Stimulated activated CD4-positive, alpha-beta T cell treated with anti-CD3 and anti-CD28 coated beads, Interleukin-12 subunit alpha, Interleukin-12 subunit beta, amount 100 ng/mL, for 4 hours (primary cell): ENCODE measurements at places on chromosomes 12 and 14.

DNA sequence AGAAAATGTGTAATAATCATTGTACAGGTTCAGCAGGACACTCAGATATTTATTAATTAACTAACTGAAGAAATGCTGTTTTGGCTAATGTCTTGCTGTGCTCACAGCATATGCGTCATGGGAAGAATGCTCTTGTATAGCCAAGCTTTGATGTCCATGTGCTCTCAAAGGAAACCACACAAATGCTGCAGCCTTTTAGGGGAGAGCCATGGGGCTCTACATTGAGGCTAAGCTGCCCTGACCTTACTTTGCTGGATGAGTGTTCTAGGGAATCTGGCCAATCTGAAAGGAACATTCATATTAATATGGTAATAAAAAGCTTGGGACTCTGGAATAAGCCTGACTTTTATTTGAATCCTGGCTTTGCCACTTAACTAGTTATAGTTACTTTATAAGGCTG is 9.5 kb upstream of the CRADD start:
- DNase-seq = no peak

GRCh38 chr12:104578453-104578852 is 121.7 kb downstream of the CHST11 start:
- no peak for DNase-seq

DNA sequence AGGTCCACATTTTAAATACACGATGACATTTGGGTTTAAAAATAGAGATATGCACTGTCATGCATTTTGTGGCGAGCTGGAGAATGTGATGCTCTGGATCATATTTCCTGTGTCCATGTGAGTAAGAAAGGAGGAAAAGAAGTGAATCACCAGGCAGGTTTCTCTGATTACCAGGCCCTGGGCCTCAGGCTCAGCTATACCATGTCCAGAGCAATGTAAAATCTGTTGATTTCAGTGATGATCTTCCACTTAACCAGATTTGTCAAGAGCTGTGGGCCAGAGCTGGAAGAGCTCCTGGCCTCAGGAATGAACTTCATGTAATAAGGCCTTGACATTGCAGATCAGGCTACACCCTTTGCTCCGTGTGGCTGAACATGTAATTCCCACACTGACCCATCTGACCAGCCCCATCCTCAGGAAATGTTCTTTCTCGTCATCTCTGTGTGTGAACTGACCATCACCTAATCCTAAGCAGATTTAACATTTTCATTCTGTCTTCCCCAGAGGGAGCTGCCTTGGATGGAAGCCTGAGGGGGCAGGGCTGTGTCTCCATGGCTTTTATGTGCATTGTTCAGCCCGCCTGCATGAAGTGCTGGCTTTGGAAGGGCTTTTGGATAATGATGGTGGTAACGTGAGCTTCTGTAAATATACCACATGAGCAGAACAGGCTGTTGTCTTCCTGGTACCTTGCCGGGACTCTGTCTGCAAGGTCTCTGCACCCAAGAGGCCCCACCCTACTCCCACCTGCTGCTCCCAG is 54.5 kb downstream of the CRACR2A start:
- no peak for DNase-seq

GRCh38 chr12:638953-639557 is 24.2 kb downstream of the NINJ2 start:
- no peak for DNase-seq

- no peak for DNase-seq
Measured at GRCh38 chr14:55889124-55889523, 229.1 kb upstream of the PELI2 start.

GRCh38 chr14:85695300-85695699 is 165.4 kb downstream of the FLRT2 start:
- DNase-seq = no peak

- DNase-seq = no peak
Measured at GRCh38 chr12:41981758-41982157, 162.9 kb downstream of the GXYLT1 start.

GRCh38 chr12:124264089-124264795 is 30.7 kb upstream of the RFLNA start:
- no peak for DNase-seq

DNA sequence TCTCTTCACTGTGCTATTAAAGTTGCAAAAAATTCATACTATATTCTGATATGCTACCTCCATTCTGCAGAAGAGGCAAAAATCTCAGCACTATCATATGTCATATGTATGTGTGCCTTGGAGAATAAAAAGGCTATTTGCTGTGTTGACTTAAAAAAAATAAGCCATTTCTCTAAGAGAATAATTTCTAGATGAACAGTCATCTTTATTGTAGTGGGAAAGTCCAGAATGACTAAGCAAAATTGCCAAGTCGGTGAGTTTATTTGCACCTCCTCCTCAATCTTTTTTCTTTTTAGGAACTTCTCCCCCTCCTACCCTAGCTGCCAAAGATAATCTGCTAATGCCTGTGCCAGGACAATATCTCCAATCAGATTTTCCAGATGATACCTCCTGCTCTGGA is 353.8 kb upstream of the FAR2 start:
- no peak for DNase-seq

- no peak for DNase-seq
Measured at GRCh38 chr12:41605545-41606305, 417.6 kb downstream of the PDZRN4 start.

DNA sequence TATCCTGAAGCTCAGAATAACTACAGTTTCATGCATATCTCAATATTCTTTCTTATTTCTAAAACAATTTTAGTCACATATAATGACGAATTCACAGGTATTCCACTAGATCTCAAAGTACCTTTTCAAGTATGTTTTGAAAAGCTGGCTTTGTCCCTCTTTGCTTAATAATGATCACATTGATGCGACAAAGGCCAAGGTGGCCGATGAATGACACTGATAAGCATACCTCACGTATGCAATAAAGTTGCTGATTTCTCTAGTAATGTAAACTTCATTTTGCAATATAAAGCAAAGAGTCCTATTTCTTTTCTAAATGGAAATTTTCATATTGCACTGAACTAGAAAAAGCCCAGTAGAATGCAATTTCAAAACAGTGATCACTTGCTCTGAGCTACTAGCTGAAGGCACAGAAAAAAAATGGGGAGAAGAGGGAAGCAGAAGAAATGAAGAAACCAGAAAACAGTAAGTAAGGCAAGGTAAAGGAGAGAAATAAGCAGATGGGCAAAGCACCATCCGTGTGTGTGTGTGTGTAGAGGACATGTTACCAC is 29.3 kb downstream of the FGD6 start:
- no peak for DNase-seq

DNA sequence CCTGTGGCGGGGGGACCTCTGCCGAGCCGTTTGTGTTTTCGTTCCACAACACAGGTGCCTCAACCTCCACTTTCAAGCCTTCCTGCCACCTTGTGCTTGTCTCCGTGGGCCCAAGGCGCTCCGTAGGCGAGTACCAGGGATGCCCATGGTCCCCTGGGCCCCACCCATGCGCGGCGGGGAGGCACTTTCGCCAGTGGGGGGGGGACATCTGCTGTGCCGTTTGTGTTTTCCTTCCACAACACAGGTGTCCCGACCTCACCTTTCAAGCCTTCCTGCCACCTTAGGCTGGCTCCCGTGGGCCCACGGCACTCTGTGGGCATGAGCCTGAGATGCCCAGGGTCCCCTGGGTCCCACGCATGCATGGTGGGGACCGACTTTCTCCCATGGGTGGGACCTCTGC is 335.9 kb downstream of the ALG10 start:
- DNase-seq = no peak

- peak; percentile 88 for DNase-seq
Measured at GRCh38 chr14:75176142-75176820, at the start of gene TMED10. TSS of gene TMED10 (minus strand) at chr14:75176612. CDS start at chr14:75176579, 33 bp downstream.

- no peak for DNase-seq
Measured at GRCh38 chr12:112049351-112049750, 36.1 kb downstream of the ERP29 start.

DNA sequence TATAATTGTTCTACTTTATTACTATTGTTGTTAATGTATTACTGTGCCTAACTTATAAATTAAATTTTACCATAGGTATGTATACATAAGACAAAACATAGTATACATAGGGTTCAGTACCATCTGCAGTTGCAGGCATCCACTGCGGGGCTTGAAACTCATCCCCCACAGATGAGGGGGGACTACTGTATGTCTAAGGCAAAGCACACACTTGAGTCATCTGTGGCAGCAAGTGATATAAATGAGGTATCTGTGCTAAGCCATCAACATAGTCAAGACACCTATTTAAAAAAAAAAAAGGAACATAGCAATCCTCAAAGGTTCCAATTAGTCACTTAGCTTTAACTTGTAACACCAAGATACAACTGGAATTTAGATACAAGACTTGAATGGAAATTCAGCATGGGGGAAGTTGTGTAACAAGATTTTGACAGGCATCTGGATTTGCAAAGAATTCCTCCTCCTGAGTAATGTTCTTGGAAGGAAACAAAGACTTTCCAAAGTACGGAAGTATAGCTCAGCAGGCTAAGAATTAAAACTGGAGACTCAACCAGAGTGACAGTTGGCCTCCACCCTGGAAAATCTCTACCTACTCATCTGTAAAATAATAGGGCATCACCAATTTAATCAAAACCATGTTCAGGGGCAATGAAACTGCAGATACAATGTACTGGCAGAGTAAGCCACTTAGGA is 14.9 kb downstream of the DCAF5 start:
- DNase-seq = no peak

DNA sequence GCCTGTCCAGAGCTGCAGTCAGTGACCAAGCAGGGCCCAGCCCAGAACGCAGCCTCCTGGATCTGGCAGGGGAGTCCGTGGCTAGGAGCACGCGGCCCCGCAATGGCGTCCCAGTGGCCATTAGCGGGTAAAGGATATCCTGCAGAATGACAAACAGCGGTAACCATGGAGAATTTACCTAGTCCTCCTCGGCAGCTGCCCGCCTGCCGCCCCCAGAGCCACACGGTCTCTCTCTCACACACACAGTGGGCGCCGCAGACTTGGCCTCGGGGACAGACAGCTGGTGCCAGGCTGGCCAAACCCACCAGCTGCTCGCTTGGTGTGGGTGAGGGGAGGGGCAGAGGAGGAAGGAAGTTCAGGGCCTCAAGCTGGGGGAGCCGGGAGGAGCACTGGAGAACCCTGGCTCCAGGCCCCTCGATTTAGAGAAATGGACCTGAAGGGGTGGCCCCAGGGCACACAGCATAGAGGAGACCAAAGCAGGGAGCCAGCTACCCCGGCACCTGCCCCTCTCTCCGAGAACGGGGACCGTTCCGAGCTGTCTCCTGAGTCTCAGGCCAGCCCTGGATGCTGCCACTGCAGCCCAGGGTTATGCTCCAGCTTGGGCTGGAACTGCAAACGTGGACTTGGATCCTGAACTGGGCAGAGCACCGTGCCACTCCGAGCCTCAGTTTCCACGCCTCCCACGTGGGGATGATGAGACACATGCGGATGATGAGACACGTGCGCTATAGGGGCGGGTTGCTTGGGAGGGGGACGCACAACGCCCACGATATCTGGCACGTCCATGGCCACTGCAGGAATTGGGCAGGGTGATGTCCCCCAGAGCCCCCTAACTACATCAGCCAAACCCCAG is 3.4 kb downstream of the CDK2AP1 start:
- DNase-seq = no peak

GRCh38 chr12:41277100-41277945 is 89.2 kb downstream of the PDZRN4 start:
- DNase-seq = no peak

DNA sequence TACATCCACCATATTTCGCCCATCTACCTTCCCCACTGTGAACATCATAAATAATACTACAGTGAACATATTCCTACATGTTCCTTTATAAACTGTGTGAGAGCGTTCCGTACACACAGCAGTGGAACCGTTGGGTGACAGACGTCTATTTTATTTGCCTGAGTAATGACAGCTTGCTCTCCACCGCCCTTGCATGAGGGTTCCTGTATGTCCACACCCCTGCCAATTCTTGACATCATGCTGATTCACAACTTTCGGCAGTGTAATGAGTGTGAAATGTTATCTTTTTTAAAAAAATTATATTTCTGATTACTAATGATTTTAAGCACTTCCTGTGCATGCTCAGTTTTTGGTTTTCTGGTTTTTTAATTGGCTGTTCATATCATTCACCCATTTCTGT is 4.3 kb upstream of the RAD52 start:
- DNase-seq = no peak

GRCh38 chr14:32252030-32252670 is 49.1 kb upstream of the RNU6-8 start:
- peak; percentile 17 for DNase-seq

- DNase-seq = no peak
Measured at GRCh38 chr12:105083551-105084105, 630 bp downstream of the ALDH1L2 start.
